ENCODE measurements at places on chromosomes 6 and 20.

DNA sequence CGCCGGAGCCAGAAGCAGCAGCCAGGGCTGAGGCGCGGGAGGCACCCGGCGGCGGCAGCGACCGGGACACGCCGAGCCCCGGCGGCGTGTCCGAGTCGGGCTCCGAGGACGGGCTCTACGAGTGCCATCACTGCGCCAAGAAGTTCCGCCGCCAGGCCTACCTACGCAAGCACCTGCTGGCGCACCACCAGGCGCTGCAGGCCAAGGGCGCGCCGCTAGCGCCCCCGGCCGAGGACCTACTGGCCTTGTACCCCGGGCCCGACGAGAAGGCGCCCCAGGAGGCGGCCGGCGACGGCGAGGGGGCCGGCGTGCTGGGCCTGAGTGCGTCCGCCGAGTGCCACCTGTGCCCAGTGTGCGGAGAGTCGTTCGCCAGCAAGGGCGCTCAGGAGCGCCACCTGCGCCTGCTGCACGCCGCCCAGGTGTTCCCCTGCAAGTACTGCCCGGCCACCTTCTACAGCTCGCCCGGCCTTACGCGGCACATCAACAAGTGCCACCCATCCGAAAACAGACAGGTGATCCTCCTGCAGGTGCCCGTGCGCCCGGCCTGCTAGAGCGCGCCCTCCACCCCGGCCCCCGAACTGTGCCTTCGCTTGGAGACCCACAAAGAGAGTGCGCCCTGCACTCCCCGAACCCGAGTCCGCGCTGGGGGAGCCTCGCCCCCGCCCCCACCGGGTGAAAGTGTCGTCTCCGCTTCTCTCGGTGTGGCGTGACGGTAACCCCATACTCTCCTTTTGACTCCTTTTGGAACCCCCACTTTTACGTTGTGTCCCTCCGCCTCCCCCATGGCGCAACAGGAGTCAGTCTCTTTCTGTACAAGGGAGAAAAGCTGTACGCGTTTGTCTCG is 1.6 kb downstream of the INSM1 start:
- no peak for DNase-seq

GRCh38 chr6:80886475-80886874 is 780.0 kb downstream of the BCKDHB start:
- DNase-seq = no peak

- peak; percentile 54 for DNase-seq
Observed at GRCh38 chr6:1662534-1662933, 52.8 kb downstream of the FOXC1 start.

DNA sequence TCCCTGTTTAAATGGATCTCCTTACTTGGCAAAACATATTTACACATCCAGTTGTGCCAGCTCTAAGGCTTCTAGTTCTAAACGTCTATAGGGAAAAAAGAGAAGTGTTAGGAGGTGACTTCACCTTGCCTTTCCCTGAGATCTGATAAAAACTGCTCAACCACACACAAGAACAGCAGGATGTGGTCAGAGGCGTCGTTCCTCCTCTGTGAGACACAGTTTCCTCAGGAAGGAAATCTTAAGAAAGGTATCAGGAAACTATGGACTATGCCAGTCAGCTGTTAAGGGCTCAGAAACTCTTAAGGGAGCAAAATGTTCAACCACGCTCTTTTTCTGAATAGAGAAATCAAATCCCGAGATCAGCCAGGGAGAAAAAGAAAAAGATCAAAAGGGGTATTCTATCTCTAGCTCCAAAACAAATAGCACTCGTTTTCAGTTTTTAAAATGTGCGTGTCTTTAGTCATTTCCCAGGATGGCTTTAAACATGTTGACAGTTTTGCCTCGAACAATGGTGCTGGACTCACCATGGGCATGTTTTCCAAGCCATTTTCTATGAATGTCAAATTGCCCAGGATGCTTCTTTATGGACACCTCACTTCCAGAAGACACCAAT is 154.5 kb downstream of the HACE1 start:
- no peak for DNase-seq

GRCh38 chr20:21493049-21493448 is 20.8 kb downstream of the NKX2-2 start:
- DNase-seq = no peak

- DNase-seq = no peak
Observed at GRCh38 chr6:72863131-72863530, 241.3 kb downstream of the KCNQ5 start.

GRCh38 chr20:58099291-58099935 is 129.0 kb downstream of the ANKRD60 start:
- no peak for DNase-seq

DNA sequence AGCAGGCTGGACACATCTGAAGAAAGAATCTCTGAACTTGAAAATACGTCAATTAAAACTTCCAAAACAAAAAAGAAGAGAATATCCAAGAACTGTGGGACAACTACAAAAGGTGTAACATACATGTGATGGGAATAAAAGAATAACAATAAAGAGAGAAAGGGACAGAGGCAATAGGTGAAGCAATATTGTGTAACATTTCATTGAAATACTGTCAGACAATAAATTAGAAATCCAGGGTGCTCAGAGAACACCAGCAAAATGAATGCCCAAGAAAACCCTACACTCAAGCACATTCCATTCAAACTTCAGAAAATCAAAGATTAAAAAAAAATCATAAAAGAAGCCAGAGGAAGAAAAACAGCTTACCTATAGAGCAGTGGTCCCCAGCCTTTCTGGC is 33.6 kb upstream of the ASF1A start:
- DNase-seq = no peak

- no peak for DNase-seq
Observed at GRCh38 chr6:90820436-90820835, 233.6 kb upstream of the MAP3K7 start.

- DNase-seq = peak; percentile 83
Observed at GRCh38 chr6:163943607-163944385, 529.3 kb downstream of the QKI start.

- no peak for DNase-seq
Observed at GRCh38 chr6:15569035-15569995, 93.5 kb downstream of the DTNBP1 start.

- no peak for DNase-seq
Observed at GRCh38 chr20:25632940-25633790, 9.4 kb upstream of the NANP start.

GRCh38 chr6:13761361-13762036 is 49.9 kb upstream of the RANBP9 start:
- DNase-seq = peak; percentile 23

DNA sequence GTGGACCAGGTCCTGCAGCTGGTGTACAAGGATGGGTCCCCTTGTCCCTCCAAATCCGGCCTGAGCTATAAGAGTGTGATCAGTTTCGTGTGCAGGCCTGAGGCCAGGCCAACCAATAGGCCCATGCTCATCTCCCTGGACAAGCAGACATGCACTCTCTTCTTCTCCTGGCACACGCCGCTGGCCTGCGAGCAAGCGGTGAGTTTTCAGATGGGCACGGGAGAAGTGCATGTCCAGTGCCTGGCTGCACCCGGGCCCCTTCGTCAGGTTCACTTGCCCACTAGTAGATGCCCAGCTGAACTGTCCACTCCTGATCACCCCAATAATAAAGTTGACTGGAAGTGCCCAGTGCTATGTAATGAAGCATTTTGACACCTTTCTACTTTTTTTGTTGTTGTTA is 48.3 kb upstream of the SLC22A1 start:
- no peak for DNase-seq

DNA sequence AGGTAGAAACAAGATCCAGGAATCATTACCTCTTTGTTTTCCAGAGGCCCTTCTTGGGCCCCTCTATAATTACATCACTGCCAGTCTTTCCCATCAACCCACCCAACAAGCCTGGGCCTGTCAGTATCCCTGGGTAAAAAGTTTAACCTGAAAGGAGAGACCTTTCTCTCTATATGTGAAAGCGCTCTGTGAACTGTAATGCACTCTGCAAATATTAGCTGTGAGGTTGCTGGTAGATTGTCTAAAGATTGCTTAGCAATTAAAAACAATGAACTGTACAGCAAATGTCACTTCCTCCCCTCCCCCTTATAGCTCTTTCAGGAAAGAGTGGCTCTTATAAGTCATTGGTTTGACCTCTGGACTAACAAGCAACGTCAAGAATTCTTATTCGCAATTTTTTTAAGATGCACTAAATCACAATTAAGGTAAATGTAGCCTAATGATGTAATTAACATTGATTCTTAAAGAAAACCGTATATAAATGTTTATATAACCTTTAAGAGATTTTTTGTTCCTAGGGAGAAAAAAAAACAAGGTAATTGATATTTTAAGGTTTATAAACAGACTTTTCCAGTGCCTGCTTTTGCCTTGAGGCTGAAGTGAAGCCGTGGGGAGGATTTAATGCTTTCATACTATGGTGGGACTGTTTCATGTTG is 18.4 kb downstream of the ECT2L start:
- DNase-seq = peak; percentile 15

DNA sequence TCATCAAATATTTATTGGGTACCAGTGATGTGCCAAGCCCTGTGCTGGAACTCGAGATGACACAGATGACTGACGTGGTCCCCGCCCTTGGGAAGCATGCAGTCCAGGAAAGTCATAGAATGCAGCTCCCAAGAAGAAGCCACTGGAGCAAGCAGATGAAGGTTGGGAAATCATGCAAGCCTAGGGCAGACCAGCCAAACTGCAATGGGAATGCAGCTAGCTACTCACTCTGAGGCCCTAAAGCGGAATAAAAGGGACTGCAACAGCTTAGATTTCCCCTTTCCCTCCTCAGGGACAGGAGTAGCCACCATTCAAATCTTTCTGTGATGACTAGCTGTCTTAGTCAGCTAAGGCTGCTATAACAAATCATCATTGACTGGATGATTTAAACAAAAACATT is 152.2 kb downstream of the MAFB start:
- DNase-seq = no peak

DNA sequence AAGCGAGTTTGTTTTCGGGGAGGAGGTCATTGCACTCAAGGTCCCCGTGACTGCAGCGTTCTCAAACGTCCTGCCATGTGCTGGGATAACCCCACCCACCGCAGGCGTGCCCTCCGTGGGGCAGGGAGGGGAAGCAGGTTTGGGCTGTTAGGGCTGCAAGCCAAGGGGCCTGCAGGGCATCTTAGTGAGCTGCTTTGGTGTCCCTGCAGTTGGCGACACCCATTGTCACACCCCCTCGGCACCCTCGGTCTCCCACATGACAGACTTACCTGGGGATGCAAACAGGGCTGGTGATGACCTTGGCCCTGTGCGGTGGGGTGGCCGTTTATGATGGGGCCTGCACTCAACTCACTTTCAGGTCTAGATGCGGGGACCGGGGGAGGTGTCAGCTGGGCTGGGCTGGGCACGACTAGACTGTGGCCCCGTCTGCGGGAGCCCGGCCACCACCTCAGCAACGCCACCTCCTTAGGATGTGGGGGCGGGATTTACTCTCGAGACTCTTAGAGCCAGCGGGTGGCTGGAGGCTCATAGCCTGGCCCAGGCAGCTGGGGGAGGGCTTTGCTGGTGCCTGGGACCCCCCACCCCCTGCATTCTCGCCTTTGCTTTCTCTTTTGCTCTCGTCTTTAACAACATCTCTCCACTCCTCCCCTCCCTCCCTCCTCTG is 6.5 kb upstream of the GATA5 start:
- DNase-seq = peak; percentile 65

- DNase-seq = peak; percentile 44
Observed at GRCh38 chr6:85677234-85677956, 34.7 kb upstream of the SYNCRIP start.
